ENCODE measurements at places on chromosomes 12 and 14.
A peak's percentile ranks its signal among the peaks of the same experiment; 100 is the strongest.

- peak; percentile 65 for DNase-seq
These were observed 18.2 kb upstream of the CLEC2D start for GRCh38 chr12:9651265-9651729.

DNA sequence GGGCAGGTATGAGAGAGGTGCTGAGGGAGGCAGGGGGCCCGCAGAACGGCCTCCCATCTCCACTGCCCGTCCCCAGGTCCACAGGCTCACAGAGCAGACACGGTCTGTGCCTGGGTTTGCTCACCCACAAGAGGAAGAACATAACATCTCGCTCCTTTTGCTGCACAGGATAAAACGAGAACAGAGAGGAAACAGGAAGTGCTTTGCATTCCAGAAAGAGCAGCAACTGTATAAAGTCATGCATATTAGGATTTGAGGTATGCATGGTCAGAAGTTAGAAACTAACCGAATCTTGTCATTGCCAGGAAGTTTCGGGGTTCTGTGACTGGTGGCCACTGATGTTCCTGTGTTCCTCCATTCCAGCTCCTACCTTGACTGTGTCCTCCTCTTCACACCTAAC, 25.0 kb downstream of the NTF3 start:
- DNase-seq, result no peak

DNA sequence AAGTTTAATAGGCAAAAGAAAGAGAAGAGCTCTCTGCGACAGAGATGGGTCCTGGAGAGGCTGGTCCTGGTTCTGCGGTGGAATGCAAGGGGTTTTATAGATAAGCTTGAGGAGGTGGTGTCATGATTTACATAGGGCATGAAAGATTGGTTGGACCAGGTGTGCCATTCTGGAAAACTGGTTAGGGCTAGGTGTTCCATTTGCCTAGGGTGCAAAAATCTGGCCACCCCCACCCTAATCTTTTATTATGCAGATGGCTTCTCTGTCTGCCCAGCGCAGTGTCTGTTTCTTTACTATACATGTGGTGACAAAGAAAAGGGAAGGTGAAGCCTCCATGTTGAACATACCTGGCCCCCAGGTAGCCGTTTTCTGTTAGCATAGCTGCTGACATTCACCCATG, 65.4 kb downstream of the ERC1 start:
- DNase-seq, result no peak

DNA sequence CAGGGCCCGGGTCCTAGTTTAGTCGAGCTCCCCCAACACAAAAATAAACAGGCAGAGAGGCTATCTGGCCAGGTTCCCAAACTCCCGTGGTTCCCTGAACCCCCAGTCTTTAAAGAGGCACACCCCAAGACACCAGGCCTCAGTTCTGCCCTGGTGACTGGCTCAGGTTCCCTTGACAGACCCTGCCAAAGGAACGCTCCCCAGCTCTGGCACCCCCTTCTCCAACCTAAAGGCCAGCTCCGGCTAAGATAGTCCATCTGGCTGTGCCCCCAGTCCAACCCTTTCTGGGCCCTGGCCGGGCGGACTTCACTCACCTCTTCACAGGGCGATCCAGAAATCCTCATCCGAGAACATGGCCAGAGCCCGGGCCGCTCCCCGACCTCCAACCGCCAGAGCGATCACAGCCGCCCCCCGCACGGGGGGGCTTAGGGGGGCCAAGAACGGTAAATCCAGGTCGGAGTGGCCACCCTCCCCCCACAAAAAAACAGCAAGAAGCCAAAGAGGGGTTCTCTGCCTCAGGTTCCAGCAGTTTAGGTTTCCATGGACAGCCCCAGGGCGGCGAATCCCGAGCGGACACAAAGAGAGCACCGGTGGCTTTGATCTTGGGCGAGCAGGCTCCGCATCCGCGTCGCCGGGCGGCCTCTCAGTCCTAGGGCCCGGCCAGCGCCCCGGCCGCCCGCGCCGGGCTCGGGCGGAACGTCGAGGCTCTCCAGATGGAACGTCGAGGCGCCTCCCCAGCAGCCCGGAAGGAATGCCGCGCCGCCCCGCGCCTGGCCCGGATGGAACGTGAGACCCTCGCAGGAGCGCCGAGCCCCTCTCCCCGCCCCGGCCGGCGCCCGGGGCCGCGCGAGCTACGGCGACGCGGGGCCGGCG, 1.1 kb downstream of the KMT2D start:
- peak; percentile 49 for DNase-seq

- DNase-seq, result no peak
These were observed 39.6 kb downstream of the CFAP251 start for GRCh38 chr12:121957861-121958515.

DNA sequence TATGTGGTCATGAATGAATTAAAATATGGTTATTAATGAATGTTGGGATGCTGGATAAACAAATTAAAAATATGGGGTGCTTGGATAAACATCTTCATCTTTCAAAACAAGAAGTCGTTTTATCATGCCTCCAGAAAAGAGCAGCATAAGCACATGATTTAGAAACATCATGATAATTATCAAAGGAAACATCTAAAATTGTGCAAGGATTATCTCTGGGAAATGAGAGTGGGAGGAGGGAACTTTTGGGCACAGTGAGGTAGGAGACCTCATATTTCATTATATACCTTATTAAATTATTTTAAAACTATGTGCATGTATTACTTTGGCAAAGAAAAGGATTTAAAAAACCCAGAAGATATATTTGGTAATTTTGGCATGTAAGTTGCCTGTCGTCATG, 8.9 kb downstream of the C3AR1 start:
- DNase-seq, result no peak

DNA sequence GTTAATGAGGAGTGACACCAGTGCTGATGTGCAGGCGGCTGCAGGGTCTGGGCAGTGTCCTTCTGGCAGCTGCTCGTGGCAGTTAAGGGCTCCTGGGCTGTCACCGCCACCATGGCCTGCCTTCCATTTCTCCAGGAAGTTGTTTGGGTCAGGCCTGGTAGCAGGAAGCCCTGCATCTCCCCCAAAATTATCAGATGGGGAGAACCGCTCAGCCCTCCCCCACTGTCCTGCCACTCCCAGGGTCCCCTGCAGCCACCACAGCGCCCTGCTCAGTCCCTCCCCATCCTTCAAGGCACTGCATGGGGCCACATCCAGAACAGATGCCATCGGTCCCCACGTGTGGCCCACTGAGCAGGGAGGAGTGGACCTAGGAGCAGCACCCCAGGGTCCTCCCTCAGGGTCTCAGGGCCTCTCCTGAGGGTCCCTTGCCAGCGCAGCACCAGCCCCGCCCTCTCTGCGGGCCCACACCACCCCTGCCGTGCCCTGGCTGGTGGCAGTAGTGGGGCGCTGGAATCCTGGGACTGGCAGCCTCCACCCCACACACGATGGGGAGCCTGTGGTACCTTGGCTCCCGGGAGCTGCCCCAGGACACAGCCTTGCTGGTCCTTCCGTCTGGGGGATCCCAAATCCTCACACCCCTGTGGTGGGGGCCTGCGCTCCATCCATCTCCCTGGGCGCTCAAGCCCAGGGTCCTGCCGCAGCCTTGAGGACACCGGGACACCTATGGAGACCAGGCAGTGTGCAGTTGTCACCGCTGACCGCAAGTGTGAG, 10.3 kb upstream of the AMN start:
- no peak for DNase-seq

DNA sequence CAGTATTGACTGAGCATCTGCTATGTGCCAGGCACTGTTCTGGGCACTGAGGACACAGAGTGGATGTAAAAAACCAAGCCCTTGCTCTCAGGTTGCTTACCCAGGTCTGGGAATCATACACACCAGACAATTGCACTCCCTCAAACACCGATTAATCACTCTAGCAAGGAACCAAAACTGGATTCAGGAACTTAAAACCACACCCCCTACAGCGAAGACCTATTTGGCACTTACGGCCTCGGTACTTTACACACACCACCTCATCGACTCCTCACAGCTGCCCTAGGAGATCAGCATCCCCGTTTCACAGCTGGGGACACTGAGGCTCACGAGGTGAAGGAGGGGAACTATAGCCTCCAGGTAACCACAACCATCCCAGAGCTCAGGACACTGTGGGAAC, 1.6 kb downstream of the GLTP start:
- no peak for DNase-seq

- no peak for DNase-seq
These were observed 61.7 kb downstream of the PPM1H start for GRCh38 chr12:62873116-62873825.

GRCh38 chr12:80714055-80714454, 2.7 kb upstream of the MYF5 start:
- DNase-seq, result no peak

GRCh38 chr12:43676183-43676813, 82.3 kb downstream of the PUS7L start:
- DNase-seq, result no peak

- no peak for DNase-seq
These were observed 24.7 kb downstream of the PRPF40B start for GRCh38 chr12:49647827-49648711.

DNA sequence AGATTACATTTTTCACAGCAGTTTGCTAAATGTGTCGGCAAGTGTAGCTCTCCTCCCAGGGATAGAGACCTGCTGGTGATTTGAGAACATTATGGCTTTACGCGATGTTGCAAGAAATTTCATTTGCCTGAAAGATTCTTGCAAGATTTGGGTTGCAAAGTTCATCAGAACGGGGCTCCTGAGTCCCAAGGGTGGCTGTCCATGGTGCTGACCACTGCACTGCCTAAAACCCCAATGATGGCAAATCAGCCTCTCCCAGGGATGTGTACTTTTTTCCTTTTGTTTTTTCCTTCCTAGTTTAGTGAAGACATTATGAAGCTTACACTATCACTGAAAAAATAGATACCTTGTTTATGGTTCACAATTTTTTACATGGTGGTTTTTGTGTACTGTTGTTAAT, 85.4 kb downstream of the WSCD2 start:
- peak; percentile 50 for DNase-seq

DNA sequence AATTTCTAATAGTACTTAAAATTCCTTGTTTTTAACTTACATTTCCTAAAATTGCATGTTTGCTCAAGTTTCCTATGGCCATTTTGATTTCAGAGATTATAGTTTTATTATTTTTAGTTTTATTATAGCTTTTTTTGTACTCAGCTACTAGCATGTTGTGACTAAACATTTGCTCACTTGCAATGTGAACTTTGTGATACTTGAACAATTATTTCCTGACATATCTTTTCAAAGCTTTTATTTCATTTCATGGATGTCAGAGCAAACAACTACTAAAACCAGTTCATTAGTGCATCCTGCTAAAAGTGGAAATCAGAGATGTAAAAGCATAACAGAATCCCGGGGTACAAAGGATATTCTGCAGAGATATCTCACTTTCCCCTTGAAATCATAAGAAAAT, 33.6 kb upstream of the PCNX4 start:
- DNase-seq, result no peak

DNA sequence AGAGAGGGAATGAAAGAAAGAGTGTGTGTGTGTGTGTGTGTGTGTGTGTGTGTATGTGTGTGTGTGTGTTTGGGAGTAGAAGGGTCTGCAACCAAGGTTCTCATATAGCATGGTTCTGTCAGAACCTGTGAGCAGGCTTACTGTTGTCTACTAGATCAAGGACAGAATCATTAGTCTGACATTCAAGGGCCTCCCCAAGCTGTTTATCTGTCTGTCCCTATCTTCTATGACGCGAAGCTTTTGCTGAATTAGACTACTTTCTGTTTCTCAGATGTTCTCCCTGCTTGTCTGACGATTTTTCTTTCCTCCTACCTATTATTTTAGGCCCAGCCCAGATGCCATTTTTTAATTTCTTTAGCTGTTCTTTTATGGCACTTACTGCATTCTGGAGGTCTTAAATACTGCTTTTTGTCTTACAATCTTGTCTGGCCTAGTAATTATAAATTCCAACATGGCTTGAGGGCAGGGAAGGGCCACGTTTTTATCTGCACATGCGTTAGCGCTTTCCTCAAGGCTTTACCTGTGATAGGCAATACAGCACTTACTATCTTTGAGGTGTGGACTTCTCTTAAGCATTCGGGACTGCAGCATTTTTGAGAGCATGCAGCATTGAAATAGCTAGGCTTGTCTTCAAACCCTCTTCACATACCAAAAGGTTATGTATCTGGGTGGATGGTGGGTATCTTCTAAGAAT, 150.2 kb downstream of the TTLL5 start:
- DNase-seq, result no peak

- no peak for DNase-seq
These were observed 23.2 kb upstream of the DCN start for GRCh38 chr12:91205811-91206210.

DNA sequence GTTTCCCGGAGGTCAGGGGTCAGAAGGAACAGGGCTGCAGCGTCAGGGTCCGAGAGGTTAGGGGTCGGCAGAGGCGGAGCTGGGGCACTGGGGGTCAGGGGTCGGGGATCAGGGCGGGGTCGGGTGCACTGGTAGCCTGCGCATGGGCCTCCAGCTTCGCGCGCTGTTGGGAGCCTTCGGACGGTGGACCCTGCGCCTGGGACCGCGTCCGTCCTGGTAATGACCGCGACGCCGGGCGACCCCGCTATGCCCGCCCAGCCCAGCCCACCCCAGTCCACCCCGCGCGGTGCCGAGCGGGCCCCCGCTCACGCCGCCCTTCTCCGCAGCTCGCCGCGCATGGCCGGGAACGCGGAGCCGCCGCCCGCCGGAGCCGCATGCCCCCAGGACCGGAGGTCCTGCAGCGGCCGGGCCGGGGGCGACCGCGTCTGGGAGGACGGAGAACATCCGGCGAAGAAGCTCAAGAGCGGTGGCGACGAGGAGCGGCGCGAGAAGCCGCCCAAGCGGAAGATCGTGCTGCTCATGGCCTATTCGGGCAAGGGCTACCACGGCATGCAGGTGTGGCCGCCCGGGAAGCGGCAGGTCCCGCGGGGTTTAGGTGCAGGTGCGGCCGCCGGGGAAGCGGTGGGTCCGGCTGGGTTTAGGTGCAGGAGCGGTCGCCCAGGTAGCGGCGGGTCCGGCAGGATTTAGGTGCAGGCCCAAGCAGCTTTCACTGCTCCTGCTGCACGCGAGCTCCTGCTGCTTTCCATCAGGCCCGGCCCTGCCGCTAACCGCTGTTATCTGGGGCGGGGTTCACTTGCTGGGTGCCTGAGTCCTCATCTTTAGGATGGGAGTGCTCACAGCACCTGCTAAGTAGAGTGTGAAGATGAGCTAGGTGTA, 743 bp downstream of the PUS1 start:
- peak; percentile 66 for DNase-seq

DNA sequence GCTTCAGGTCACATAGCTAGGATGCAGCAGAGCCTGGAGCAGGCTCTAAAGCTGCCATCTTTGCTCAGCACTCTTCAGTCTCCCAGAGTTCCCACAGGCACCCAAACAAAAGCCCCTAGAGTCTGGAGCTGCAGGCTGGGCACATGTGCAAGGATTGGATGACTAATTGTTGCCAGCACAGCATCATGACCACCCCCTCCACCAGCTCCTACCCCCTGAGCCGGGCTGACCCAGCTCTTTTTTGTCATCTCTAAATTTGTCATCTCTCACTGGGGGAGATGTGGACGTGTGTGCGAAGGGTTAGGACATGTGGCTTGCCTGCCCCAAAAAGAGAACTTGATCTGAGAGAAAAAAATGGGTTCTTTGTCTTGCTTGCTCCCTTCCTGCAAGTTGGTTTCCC, 4.3 kb upstream of the MMP19 start:
- no peak for DNase-seq

GRCh38 chr12:93234641-93235040, 143.1 kb upstream of the NUDT4 start:
- DNase-seq, result no peak

All from activated naive CD8-positive, alpha-beta T cell treated with anti-CD3 and anti-CD28 coated beads, Interleukin-2, amount 10 ng/mL, durations not matched to agents 7 days and 5 days (primary cell).